ENCODE measurements at places on chromosomes 11 and 22.

GRCh38 chr11:20066783-20067156, 93.5 kb downstream of the DBX1 start:
- no peak for DNase-seq

DNA sequence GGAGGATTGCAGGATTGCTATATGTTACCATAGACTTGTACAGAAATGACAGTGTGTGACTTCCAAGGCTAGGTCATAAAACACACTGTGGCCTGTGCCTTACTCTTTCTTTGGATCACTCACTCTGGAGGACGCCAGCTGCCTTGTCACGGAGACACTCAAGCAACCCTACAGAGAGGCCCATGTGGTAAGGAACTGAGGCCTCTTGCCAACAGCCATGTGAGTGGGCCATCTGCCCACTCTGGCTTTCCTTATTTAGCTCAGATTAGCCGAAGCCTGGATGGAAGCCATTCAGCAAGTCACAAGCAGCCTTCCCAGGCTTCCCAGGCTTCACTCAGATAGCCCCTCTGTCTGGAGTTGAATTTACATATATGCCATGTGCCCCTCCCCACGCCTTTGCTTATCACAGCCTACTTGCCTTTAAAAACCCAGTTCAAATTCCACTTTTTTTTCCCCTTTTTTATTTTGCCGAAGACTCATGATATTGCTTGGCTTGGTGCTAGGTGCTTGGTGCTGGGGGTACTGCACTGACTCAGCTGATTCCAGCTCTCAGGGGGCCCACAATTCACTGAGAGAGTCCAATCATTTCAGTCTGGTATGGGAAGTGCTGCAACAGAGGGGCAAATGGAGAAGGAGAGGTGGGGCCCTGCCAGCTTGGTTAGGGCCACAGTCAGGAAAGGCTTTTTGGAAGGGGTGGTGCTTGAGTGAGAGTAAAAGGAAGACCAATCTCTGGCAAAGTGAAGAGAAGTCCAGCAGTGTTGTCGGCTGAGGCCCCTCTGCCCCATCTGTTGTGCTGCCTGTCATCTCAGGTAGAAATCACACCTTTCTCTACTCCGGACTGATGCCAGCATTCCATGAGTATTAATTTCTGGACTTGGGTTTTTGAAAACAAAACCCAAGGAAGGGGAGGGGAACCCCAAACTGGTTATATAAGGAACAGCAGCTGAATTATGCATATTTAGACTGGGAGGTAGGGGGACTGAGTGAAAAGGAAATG, 14.5 kb upstream of the P4HA3 start:
- DNase-seq, result no peak

- DNase-seq, result no peak
Measured at GRCh38 chr11:70307176-70307575, 36.7 kb downstream of the PPFIA1 start.

GRCh38 chr11:702462-703461, 3.3 kb upstream of the EPS8L2 start:
- no peak for DNase-seq

GRCh38 chr11:11620173-11620920, 1.5 kb downstream of the GALNT18 start:
- DNase-seq, result no peak

DNA sequence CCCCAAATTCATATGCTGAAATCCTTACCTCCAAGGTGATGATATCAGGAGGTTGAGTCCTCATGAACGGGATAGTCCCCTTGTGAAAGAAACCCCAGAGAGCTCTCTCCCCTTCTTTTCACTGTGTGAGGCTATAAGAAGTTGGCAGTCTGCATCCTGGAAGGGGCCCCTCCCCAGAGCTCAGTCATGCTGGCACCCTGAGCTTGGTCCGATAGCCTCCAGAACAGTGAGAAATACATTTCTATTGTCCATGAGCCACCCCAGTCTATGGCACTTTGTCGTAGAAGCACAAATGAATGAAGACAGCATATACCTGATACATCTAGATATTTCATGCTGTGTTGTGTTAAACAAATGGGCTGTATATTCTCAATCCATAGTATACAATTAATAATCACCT, 81.1 kb upstream of the CRTAM start:
- DNase-seq, result no peak

DNA sequence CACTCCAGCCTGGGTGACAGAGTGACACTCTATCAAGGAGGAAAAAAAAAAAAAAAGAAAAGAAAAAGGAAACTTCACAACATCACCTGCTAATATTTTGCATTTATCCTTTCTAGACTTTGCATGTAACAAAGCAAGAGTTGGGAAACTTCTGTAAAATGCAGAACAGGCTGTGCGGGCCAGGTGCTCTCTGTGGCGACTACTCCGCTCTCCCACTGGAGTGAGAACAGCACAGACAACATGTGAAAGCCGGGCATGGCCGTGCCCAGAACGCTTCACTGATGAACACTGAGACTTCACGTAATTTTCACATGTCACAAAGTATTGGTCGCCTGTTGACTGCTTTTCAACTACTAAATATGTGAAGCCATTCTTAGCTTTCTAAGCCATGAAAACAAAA, 15.5 kb upstream of the TESMIN start:
- DNase-seq, result no peak

DNA sequence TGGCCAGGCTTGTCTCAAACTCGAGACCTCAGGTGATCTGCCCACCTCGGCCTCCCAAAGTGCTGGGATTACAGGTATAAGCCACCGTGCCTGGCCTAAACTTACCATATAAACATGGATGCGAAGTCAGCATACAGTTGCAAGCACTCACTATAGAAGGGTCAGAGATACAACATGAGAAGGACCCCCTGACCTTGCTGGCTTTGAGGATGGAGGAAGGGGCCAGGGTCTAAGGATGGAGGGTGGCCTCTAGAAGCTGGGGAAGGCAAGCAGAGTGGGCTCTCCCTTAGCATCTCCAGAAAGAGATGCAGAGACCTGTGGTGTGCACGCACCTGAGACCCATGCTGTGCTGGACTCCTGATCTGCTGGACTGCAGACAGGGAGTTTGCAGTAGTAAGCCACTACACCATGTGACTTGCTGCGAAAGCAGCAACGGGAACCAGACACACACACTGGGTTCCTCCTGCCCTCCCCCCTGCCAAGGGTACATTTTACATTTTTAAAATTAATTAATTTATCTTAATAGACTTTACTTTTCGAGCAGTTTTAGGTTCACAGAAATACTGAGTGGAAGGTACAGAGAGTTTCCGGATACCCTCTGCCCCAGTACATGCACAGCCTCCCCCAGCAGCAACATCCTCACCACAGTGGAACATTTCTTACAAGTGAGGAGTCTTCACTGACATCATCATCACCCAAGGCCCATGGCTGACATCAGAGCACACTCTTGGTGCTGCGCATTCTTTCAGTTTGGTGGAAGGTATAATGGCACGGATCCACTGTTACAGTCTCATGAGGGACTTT, 170.1 kb upstream of the B3GAT1 start:
- no peak for DNase-seq

GRCh38 chr11:35313066-35313759, 106.1 kb downstream of the SLC1A2 start:
- no peak for DNase-seq

DNA sequence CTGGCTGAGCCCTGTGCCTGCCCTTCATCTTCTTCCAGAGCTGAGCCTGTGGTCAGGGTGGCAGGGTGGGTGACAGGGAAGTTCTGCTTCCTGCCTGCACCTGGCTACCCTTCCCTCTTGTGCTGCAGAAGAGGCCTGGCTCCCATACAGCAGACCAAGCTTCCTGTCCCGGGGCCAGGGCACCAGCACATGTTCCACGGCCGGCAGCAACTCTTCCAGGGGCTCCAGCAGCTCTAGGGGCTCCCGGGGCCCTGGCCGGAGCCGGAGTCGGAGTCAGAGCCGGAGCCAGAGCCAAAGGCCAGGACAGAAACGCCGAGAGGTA, 15.0 kb downstream of the ROBO3 start:
- no peak for DNase-seq

GRCh38 chr11:120807414-120808150, 216.3 kb upstream of the TBCEL start:
- DNase-seq, result no peak

GRCh38 chr22:48662476-48663135, 1165.1 kb downstream of the BRD1 start:
- DNase-seq, result no peak

DNA sequence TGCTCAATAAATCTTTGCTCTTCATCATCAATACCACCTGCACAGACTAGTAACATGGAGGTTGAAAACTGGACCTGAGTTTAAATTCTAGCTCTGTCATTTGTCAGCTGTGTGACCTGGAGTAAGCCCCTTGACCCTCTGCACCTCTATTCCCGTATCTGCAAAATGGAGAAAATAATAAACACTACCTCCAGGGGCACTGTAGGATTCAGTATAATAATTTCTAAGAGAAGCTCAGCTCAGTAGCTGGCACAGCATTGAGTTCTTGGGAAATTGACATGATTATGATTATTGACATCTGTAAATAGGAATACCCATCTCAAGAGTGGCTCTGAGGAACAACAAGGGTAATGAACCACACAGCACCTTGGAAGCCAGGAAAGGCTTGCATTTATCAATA, 78.4 kb downstream of the MN1 start:
- DNase-seq, result no peak

DNA sequence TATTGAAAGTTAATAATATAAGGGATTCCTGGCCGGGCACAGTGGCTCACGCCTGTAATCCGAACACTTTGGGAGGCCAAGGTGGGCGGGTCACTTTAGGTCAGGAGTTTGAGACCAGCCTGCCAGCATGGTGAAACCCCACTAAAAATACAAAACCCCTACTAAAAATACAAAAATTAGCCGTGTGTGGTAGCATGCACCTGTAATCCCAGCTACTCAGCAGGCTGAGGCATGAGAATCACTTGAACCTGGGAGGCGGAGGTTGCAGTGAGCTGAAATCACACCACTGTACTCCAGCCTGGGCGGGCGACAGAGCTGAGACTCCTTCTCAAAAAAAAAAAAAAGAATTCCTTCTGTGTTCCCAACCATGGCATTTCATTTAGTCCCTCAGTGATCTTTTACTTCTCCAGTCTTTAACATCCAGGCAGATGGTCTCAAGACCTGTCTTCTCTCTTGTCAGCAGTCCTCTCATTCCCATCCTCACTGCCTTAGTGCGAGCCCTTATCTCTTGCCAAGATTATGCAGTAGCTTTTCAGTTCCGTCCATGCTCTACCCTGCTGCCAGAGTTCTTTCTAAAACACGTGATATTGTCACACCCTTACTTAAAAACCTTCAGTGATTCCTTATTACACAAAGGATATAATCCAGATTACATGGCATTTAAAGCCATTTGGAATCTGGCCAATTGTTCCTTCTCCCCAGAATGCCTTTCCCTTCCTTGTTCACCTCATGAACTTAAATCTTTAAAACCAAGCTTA, 17.9 kb downstream of the RTN3 start:
- no peak for DNase-seq

DNA sequence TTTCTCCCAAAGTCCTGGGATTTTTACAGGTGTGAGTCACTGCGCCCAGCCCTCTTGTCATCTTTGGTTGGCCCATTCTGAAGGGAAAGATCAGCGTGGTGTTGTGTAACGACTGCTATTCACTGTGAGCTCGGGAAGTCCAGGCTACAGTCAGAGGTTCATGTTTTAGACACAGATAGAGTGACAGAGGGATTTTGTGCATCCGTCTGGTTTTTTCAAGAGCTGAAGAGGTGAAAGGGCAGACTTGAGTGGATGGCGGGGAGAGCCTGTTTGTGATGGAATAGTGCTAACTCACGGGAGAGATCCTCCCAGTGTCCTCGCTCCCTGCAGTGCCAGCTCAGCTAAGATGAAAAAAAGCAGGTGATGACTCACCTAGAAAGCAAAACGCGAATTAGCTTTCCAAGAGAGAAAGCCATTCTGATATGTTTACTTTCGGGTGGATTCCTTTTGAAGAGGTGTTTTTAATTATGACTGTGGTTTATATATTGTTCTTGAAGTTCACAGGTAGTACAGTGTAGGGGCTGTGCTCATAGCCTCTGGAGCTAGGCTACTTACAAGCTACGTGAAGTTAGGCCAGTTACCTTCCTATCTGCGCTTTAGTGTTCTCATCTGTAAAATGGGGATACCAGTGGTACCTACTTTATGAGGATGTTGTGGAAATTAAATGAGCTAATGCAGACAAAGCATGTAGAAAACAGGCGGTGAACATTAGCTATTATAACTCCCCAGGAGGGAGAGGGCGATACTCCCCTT, 67.2 kb downstream of the C11orf91 start:
- no peak for DNase-seq

DNA sequence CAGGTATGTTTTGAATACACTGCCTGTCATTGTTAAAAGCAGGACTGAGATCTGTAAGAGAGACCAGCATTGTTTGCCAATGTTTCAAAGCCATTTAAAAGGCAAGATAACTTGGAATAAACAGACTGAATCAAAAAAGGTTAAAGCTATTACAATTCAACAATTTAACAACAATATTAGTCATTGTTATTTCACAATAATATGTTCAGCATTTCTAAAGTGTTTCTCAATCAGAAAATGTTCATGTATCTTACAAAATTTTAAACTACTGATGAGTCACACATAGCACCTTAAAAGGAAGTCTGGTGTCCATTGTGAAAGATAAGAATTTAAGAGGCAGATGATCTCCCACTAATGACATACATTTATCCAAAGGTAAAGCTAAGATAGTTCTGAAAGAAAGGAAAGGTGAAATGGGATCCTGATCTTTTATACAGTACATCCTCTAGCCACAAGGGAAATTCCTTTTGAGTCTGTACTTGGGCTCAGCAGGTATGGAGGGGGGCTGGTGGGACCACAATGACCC, 79.7 kb downstream of the MAML2 start:
- no peak for DNase-seq

GRCh38 chr11:65636108-65637031, 1.5 kb upstream of the SIPA1 start:
- no peak for DNase-seq

GRCh38 chr11:130549393-130549999, 101.1 kb downstream of the ADAMTS15 start:
- DNase-seq, result no peak

- no peak for DNase-seq
Measured at GRCh38 chr22:38049812-38050619, 7.2 kb upstream of the PICK1 start.

- no peak for DNase-seq
Measured at GRCh38 chr11:44564166-44564565, 1.3 kb upstream of the CD82 start.

DNA sequence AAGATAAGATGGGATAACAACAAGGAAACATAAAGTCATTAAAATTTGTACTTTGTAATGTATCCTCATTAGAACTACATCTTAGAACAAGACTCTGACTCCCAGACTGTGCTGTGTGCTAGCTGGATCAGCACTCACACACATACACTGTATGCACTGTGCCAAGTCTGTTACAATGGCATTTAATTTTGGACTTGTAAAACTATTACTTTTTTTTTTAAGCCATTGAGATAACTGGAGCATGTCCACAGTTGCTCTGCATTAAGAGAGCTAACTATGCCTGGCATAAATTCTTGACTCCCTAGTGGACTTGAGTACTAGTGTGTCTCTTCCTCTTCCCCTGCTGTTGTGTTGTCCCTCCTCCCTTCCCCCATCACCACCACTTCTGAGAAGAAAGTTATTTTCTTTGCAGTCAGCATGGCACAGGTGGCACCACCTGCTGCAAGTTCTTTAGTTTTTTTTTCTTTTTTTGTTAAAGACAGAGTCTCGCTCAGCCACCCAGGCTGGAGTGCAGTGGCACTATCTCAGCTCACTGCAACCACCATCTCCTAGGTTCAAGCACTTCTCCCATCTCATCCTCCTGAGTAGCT, 268.6 kb downstream of the TMEM135 start:
- no peak for DNase-seq
